ENCODE measurements at places on chromosomes 2 and 18. TPM values are rescaled to one million over a fixed set of nuclear protein-coding genes. Genes with fewer than 3 reads are reported as not detected.

The MTHFD2 gene
- polyA plus RNA-seq, result 34.2 TPM

The PPP1R1C gene
- polyA plus RNA-seq, result 2.3 TPM

The SERPINB4 gene
- polyA plus RNA-seq, result not detected

The ABHD1 gene
- not detected for polyA plus RNA-seq

The LCT gene
- not detected for polyA plus RNA-seq

The KCNIP3 gene
- polyA plus RNA-seq, result 4.2 TPM

The TDRD15 gene
- polyA plus RNA-seq, result not detected

The TBR1 gene
- not detected for polyA plus RNA-seq

The SOX11 gene
- 0.60 TPM for polyA plus RNA-seq

The UXS1 gene
- polyA plus RNA-seq, result 28.6 TPM
